ENCODE measurements at places on chromosomes 3 and 15. TPM values are rescaled to one million over a fixed set of nuclear protein-coding genes. Genes with fewer than 3 reads are reported as not detected.

The OSTN gene
- total RNA-seq = not detected

The CRYGS gene
- total RNA-seq = 7.7 TPM

The SI gene
- not detected for total RNA-seq

The CAMP gene
- total RNA-seq = 5.9 TPM

The PPP1R14D gene
- total RNA-seq = not detected

Measured in spleen (tissue), 13 donors.